ENCODE measurements at places on chromosomes 12 and 14.

DNA sequence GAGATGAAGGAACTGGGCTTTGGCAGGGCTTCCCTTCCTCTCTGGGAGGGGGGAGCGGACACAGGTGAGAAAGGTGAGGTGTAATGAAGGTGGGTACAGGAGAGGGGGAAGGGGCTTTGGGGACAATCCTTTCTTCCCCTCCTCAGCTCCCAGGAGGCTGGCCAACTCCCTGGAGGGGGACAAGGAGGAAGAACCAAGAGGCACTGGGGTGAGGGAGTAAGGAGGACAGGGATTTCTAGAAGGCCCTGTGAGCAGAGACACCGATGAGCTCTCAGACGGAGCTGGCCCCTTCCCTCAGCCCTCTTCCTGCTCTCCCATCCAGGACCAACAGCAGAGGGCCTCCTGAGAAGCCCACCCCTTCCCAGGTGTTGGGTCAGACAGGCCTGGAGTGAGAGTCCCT is 53.4 kb downstream of the PLEKHG3 start:
- no peak for DNase-seq

DNA sequence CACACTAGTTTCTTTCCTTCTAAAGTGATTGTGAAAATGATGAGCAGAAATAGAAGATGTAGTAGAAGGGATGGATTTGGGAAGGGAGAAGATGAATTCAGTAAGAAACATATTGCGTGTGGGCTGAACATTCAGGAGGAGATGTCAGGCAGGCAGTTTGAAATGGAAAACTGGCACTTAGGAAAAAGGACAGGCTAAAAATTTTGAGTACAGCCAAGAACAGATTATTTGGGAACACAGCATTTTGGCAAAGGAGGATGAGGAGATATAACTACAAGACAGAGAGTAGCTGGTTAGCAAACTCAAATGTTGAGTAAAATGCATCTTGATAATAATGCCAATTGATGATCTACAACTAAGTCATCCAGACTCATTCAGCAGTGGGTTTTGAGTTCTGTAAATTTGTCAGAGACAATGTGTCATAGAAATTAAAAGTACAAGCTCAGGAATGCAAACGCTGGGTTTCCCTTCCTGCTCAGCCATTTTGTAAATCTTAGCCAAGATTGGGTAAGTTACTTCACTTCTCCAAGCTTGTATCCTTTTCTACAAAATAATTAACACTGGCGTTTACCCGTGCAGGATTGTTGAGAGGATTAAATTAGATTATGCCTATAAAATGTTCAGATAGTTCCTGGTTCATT is 255.0 kb downstream of the NAV3 start:
- DNase-seq = no peak

DNA sequence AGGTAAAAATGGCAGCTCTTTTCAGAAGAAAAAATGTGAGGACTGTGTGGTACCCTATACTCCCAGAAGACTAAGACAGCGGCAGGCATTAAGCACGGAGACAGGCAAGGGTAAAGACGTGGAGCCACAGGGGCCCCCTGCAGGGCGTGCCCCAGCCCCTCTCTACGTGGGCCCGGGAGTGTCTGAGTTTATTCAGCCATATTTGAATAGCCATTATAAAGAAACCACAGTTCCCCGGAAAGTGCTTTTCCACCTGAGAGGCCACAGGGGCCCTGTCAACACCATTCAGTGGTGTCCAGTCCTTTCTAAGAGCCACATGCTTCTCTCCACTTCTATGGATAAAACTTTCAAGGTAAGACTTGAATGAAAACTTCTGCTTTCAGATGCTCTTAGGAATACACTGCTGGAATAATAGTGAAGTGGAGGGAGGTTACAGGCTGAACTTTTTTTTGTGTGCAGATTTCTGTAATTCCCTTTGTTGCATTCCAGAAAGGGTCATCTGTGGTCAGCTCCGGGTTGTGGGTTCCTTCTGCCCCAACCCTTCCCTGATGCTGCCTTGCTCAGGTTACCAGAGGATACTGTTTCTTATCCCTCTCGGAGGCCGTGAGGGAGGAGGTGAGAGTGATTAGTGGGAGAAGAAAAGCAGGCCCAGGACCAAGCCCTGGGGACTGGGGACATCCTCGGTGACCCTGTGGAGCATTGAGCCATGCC is 58.4 kb downstream of the SLC25A47 start:
- DNase-seq = no peak

GRCh38 chr14:54453252-54453651 is 12.1 kb upstream of the CNIH1 start:
- DNase-seq = no peak

Data from activated T-helper 1 cell treated with Interleukin-2 at 50 U/mL for 16 hours (primary cell).